ENCODE measurements at places on chromosomes 5 and 9. TPM values are rescaled to one million over a fixed set of nuclear protein-coding genes. Genes with fewer than 3 reads are reported as not detected.

Gene CCL21
- total RNA-seq: 92.8 TPM

Gene FAM163B
- total RNA-seq: 0.54 TPM

Gene AFF4
- 83.7 TPM for total RNA-seq

Gene PCDHA1
- total RNA-seq: 0.13 TPM

Gene PCDHGA5
- total RNA-seq: 2.8 TPM

DNA sequence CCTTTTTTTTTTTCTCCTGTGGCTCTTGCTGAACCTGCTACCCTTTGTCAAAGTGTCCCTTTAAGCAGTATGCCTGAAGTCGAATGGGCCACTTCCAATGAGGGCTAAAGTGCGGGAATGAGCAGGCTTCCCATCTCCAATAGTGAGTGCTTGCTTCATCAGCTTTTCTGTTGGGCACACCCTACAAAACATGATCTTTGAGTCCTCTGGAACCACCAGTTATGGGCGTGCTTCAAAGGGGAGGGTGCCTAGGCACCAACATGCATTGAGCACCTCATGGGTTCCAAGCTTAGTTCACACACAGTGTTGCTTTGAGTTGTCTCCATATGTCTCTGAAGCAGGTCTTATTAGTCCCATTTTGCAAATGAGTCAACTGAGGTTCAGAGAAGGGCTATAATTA, 132.8 kb upstream of the CPEB4 start:
- DNase-seq: no peak

- DNase-seq: no peak
Observed at GRCh38 chr5:50767588-50767987, 101.2 kb downstream of the PARP8 start.

DNA sequence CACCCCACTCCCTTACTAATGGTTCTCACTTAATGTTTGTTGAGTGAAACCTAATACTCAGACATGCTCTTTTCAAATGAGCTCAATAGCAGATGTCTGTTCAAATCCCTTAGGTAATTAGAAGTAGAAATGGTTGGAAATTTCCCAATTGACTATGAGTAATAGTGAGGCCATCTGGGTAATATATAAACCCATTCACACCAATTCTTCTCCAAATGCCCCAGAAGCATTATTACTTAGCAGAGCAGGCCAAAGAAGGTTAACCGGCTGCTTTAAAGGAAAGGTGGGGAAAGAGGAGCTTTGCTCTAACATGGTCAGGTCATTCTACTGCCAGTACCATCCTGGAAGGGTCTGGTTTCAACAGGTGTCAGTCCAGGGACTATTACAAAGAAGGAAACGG, 119.5 kb upstream of the MTAP start:
- no peak for DNase-seq

GRCh38 chr5:97888439-97888838, 705.4 kb upstream of the RIOK2 start:
- no peak for DNase-seq
